Activated CD4-positive, alpha-beta memory T cell treated with anti-CD3 and anti-CD28 coated beads, Interleukin-2, amount 10 ng/mL, durations not matched to agents 7 days and 5 days (primary cell): ENCODE measurements at places on chromosomes 2 and 18. TPM values are rescaled to one million over a fixed set of nuclear protein-coding genes. Genes with fewer than 3 reads are reported as not detected.

DNA sequence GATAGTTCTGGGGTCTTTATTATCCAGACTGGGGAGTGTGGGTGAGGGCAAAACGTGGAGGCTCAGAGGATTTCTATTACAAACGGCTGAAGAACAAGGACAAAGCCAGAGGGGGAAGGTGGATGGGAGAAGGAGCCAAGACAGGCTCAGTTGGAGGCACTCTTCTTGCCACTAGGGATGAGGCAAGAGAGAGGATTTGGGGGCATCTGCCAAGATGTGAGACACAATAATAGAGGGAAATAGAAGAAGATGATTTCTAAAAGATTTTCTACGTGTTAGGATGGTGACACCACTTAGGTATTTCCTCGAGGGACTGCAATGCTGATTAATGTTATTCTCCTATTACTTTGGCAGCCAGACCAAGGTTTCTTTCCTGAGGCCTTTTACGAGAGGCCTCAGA is 71.8 kb downstream of the APOB start:
- DNase-seq, result no peak

DNA sequence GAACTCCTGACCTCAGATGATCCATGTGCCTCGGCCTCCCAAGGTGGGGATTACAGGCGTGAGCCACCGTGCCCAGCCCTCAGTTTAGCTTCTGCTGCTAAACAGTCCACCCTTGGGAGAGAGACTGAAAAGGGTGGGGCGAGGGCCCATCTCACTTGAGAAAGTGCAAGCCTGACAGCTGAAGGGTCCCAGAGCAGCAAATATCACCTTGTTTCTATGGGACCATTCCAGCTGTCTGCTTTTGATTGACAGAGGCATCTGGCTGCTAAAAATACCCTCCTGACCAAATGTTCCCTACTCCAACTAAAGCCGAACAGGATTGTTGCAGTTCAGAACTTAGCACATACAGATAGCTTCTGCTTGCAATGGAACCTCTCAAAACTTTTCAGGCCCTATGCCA is 436 bp upstream of the SMYD1 start:
- DNase-seq, result no peak

DNA sequence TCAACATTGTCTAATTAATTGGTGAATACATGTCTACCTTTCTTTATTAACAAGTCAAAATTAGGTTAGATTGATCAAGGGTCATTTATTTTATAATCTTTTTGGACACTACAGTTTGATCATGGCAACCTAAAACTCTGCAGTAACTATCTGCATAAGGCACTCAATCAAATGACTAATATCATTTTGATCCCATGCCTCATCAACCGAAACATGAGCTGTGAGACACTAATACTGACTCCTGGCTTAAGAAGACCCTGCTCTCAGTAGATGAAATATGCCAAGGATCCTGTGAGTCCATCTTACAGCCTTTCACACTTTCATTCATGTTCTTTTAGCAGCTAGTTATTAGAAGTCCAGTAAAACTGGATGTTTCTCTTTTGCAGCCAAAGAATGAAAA is 169.4 kb upstream of the CAVIN2 start:
- DNase-seq, result no peak

GRCh38 chr18:77572537-77572936 is 322.9 kb downstream of the GALR1 start:
- DNase-seq, result no peak

Gene CNTNAP5
- total RNA-seq, result not detected
